ENCODE measurements at places on chromosomes 12 and 14. TPM values are rescaled to one million over a fixed set of nuclear protein-coding genes. Genes with fewer than 3 reads are reported as not detected.

GRCh38 chr12:120677765-120678473, 9.0 kb upstream of the MLEC start:
- no peak for DNase-seq

Gene PTPRR
- 0.77 TPM for polyA plus RNA-seq

DNA sequence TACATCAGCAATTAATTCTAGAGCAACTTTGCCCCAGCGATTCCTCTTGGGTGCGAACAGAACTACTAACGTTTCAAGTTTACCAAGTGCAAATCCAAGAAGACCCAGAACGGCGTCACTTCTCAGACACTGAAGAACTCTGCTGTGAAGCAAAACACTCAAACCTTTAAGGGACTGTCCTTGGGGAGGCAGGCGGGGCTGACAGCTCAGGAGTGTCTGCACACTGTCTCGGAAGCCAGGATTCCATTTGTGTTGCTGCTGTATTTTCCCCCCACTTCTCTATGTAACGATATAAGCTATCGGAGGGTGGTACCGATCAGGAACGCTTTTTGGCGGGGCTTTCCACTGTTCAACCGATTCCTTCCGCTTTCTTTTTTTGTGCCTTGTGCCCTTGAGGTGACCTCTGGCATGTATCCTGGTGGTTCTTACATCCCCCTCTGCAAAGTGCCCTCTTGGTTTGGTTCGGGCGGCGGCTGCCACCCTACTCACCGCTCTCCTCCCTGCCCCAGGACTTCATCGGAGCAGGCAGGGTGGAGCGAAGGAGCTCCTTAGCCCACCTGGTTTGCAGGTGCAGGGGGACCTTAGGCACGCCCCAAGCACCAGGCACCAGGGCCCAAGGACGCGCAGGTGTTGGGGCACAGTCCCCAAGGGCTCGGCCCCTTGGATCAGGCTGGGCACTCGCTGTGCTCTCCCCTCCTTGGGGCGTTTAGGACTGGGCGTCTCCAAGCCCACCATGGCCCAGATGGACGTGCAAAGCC, 19.2 kb upstream of the MLXIP start:
- DNase-seq, result no peak

- no peak for DNase-seq
Observed at GRCh38 chr12:4052691-4053090, 179.5 kb upstream of the PARP11 start.

Gene NOVA1
- 0.10 TPM for polyA plus RNA-seq

- DNase-seq, result no peak
Observed at GRCh38 chr12:81417056-81417455, 339.2 kb downstream of the ACSS3 start.

- no peak for DNase-seq
Observed at GRCh38 chr14:36057452-36058116, 118.9 kb downstream of the PTCSC3 start.

Gene CCDC177
- not detected for polyA plus RNA-seq

DNA sequence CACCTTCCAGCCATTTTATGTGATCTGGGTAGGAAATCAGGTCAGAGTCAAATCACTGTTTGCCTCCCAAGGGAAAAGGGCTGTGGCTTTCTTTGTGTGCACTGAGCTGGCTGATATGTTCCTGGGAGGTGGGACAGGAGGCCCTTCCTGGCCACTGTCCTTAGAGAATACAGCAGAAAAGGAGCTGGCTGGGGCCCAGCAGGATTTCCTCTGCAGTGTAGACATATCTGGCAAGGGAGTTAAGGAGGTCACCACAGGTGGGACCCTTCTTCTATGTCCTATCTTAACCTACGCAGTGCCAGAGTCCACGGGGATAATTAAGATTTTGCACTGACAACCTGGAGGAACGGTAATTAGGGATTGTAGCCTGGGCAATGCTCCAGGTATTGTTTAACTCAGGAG, 145.3 kb downstream of the NTF3 start:
- DNase-seq, result no peak

GRCh38 chr14:52563120-52563519, 10.5 kb downstream of the GPR137C start:
- DNase-seq, result no peak

DNA sequence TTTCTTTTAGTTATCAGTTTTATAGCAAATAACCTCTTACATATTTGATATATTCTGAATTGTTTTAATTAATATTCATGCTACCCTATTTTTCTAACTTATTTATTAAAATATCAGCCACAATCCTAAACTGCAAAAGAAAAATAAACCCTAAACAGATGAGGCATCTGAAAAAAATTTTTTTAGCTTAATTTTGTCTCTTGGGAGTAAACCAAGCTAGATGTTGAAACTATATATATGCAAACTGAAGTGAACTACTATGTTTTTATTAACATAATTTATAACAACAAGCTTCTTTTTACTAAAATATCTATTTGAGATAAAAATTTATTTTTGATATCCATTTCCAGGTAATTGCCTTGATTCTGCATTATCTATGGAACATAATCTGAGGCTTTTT, 87.6 kb downstream of the PTPRQ start:
- no peak for DNase-seq

DNA sequence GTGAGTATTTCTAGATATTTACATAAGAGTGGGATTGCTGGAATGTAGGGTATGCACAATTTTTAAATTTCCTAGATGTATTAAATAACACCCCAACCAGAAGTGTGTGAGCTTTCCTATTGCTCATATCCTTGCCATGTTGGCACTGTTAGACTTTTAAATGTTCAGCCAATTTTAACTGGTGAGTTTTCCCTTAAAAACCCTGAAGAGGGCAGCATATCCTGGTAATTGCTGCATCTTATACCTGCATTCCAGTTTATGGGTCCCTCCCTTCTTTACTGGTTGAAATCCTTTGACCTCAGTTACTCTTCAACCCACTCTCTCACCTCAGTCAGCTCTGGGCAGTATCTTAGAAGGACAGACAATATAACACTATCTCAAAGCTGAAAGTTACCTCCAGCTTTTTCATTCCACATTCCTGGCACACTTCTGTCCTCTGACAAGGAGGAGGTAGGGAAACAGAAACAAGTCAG, 270.6 kb downstream of the PAWR start:
- peak; percentile 84 for DNase-seq

Gene RASAL1
- not detected for polyA plus RNA-seq

DNA sequence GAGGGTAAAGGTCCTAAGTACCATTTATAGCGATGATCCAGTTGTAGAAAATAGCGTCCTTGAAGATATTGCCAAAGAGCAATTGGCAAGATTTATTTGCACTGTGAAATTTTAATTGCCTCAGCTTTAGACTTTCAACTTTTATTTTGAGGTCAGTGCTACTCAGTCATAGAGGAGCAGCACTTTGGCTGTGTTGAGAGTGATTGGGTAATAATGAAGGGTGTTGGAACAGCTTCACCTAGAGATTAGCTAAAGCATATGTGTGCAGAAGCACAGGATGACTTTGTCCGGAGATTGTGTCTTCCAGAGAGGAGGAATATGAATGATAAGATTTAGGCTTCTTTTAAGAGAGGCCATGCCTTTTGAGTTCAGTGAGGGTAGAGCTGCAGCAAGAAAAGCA, 164.8 kb downstream of the NPAS3 start:
- no peak for DNase-seq

- DNase-seq, result no peak
Observed at GRCh38 chr12:76255692-76256091, 92.5 kb downstream of the BBS10 start.

DNA sequence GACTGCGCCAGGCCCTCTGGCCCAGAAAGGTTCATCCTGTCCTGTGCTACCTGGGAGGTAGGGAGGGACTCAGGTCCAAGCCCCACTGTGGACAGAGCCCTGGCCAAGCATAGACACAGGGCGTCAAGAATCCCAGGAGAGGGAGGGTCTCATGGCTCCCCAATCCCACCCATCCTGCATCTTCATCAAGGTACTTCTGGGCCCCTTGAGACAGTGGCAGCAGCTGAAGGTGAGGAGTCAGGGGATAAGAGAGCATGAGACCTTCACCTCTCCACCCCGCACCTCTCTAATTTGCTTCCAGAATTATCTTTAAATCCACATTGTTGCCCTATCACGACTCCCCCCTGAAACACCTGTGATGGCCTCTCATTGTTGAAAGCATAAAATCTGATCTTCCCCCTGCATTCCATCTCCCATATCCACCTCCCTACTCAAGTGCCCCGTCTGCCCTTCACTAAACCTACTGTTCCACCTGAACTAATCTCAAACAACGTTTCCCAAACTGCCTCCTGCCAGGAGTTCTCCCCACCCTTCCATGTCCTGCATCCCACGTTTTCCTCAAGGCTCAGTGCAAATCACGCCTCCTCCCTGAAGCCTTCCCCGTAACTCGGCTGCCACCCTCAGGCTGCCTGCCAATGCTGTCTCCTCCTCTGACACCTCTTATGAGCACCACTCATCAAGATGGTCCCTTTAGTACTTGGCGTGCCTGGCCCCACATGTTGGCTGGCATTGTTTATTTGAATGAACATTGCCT, 27.1 kb downstream of the KRT18 start:
- no peak for DNase-seq

Gene GRIP1
- 0.88 TPM for polyA plus RNA-seq

DNA sequence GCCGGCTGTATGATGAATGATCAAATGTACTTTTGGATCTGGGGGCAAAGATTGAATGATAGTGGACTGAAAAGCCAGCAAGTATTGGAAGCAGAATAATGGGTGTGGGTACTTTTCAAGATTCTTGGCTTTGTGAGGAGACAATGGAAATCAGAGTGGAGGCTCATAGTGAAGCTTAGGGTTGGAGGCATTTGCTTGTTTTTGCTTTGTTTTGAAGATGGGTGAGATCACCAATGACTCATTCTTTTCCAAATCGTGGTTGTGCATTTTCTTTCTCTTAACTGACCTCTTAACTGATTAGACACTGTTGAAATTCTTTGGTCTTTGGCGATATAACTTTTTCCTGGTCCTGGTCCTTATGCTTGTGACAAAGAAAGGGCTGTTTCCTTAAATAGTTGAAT, 54.4 kb downstream of the PELI2 start:
- no peak for DNase-seq

DNA sequence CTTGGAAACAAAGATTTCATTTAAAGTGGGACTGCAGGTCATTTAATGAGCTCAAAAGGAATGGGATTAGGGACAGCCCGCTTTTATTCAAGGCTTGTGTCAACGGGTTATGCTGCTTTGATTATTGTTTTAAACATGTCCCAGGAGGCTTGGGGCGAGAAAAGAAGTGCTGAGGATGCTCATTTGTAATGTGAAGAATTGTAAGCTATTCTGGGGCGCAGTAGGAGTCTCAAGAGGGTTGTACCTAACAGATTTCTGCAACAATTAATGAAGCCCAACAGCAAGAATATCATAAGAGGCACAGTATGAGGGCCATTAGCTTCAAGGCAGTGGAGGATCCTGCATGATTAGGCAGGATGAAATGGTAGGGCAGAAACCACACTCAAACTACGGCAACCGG, 122.5 kb downstream of the KTN1 start:
- DNase-seq, result no peak

Gene TAS2R9
- polyA plus RNA-seq, result not detected

Gene SLC6A12
- polyA plus RNA-seq, result not detected

- no peak for DNase-seq
Observed at GRCh38 chr12:106032623-106032925, 106.2 kb downstream of the NUAK1 start.

Gene ADSS1
- polyA plus RNA-seq, result 2.9 TPM

- no peak for DNase-seq
Observed at GRCh38 chr12:110668480-110669192, 20.3 kb downstream of the HVCN1 start.

GRCh38 chr14:68359837-68360552, 432.9 kb downstream of the ZFP36L1 start:
- DNase-seq, result peak; percentile 41

Gene SMIM41
- 0.05 TPM for polyA plus RNA-seq

GRCh38 chr12:18323159-18323558, 61.8 kb downstream of the PIK3C2G start:
- no peak for DNase-seq

Gene KRT71
- polyA plus RNA-seq, result not detected

DNA sequence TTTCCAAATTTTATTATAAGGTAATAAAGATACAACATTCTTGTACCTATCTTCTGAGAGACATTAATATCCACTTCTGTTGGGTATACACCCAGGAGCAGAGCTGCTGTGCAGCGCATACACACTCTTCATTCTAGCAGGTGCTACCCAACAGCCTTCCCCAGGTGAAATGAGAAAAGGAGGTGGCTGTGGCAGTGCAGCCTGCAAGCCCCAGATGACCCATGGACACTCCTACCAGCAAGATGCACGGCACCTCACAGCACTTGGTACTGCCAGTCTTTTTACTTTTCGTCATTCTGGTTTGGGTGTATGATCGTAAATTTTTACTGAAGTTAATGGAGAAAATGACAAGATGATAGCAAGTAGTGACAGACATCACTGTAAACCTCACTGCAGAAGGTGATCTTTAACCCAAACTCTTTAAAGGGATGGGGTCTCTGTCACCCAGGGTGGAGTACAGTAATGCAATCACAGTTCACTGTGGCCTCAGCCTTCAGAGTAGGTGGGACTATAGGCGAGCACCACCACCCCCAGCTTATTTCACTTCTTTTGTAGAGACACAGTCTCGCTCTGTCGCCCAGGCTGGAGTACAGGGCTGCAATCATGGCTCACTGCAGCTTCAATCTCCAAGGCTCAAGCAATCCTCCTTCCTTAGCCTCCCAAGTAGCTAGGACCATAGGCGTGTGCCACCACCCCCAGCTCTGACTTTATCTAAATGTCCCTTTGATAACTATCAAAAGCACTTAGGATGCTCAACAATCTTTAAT, 26.5 kb downstream of the VPS37B start:
- no peak for DNase-seq

DNA sequence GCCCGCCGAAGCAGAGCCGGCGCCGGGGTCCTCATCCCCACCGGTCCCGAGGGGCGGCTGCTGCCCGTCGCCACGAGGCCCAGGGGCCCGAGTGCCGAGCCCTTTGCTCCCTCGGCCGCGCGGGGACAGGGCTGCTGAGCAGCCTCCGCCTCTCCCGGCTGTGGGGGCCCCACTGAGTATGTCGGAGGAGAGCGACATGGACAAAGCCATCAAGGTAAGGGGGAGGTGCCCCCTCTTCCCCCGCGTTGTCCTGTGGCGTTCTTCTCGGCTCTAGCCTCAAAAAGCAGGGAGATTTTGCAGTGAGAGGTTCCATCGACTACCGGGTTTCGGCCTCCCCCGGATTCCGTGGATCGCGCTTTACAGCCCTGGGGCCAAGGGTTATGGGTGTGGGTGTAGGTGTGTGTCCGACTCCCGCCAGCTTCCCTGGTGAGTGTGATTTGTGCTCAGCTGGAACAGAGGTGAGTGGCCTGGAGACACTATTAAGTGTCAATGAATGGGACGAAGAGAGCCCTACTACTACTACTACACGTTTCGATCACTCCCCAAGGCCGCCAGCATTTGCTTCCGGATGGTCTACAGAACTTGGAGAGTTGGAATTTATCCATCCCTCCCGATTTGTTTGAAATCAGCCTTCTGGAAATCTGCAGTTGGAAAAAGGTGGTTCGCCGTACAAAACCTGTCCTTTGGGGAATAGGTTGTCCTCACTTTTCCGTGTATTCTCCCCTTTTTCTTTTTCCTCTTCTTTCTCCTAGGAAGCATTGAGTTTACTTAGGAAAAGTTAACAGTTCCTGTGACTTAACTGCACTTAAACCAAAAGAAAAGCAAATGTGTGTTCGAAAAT, 748 bp downstream of the MAPKAPK5 start:
- DNase-seq, result no peak

Data from BJ (cell line).